Lower lobe of right lung (tissue), 2 donors: ENCODE measurements at places on chromosomes 6 and 20. TPM values are rescaled to one million over a fixed set of nuclear protein-coding genes. Genes with fewer than 3 reads are reported as not detected.

DNA sequence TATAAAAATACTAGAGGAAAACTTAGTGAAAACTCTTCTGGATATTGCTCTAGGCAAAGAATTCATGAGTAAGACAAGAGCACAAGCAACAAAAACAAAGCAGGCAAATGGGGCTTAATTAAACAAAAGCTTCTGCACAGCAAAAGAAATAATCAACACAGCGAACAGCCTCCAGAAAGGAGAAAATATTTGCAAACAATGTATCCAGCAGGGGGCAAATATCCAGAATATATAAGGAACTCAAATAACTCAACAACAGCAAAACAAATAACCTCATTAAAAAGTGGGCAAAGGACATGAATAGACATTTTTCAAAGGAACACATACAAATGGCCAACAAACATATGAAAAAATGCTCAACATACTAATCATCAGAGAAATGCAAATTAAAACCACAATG lies 17.1 kb upstream of the HECA start:
- H3K4me3 ChIP-seq: no peak overlapping the region
- no peak for DNase-seq
- no peak overlapping the region for H3K27ac ChIP-seq
- no peaks in the 10 kb centered on the region for H3K27me3 ChIP-seq
- H3K36me3 ChIP-seq: no peaks in the 10 kb centered on the region
- no peaks in the 10 kb centered on the region for H3K4me1 ChIP-seq

DNA sequence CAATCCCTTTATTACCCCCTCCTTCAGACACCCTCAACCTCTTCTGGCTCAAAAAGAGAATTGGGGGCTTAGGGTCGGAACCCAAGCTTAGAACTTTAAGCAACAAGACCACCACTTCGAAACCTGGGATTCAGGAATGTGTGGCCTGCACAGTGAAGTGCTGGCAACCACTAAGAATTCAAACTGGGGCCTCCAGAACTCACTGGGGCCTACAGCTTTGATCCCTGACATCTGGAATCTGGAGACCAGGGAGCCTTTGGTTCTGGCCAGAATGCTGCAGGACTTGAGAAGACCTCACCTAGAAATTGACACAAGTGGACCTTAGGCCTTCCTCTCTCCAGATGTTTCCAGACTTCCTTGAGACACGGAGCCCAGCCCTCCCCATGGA lies 2.2 kb downstream of the TNF start:
- H3K4me3 ChIP-seq: peak overlapping the region; percentile 53
- H3K4me1 ChIP-seq: peaks cover 28% of the 10 kb centered on the region
- H3K27ac ChIP-seq: no peak overlapping the region
- no peak for DNase-seq
- no peaks in the 10 kb centered on the region for H3K36me3 ChIP-seq

SRSF6 gene
- total RNA-seq: 145 TPM

GRCh38 chr20:3603108-3603507 lies 60.1 kb downstream of the GFRA4 start:
- no peak overlapping the region for H3K27ac ChIP-seq
- no peak for DNase-seq
- H3K36me3 ChIP-seq: peaks cover 58% of the 10 kb centered on the region
- no peaks in the 10 kb centered on the region for H3K4me1 ChIP-seq

GRCh38 chr20:59525500-59526241 lies 78.7 kb upstream of the PHACTR3 start:
- no peaks in the 10 kb centered on the region for H3K36me3 ChIP-seq
- peaks cover 54% of the 10 kb centered on the region for H3K27me3 ChIP-seq
- no peak overlapping the region for H3K27ac ChIP-seq
- no peaks in the 10 kb centered on the region for H3K4me1 ChIP-seq
- no peak for DNase-seq
- no peak overlapping the region for H3K4me3 ChIP-seq

DEFB115 gene
- total RNA-seq: not detected

GSTA2 gene
- total RNA-seq: 4.8 TPM

DNA sequence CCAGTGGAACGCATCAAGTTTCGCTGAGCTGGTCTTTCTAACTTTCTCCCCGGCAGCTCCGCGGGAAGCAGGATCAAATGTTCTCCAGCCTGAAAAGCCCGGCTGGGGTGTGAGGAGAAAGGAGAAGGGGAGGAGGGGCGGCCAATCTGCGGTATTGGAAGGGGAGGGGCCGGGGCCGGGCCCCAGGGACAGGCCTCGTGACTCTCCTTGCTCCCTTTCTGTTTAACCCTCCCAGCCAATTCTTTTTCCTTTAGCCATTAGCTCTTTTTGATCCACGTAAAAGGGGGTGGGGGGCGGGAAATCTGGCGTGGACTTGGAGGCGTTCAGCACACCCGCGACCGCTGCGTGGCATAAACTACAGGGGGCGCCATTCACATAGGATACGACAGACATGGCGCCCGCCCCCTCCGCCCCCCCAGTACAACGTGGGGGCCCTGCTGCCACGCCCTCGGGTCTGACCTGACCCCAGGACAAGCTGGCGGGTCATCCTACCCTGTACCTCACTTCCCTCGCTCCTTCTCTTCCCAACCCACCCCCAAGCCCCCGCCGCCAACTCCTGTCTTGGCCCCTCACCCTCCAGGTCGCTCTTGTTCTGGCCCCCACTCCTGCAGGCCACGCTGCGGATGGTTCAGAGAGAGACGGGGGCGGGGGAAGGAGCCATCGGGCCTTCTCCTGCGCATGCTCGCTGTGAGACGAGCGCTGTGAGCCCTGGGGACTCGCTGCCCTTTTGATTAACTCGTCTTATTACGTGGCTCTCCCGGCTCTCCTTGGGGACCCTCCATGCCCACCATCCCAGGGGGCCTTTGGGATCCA lies 7.8 kb upstream of the MDGA1 start:
- peak; percentile 77 for DNase-seq
- H3K27ac ChIP-seq: peak overlapping the region; percentile 41
- peaks cover 7% of the 10 kb centered on the region for H3K27me3 ChIP-seq

DNA sequence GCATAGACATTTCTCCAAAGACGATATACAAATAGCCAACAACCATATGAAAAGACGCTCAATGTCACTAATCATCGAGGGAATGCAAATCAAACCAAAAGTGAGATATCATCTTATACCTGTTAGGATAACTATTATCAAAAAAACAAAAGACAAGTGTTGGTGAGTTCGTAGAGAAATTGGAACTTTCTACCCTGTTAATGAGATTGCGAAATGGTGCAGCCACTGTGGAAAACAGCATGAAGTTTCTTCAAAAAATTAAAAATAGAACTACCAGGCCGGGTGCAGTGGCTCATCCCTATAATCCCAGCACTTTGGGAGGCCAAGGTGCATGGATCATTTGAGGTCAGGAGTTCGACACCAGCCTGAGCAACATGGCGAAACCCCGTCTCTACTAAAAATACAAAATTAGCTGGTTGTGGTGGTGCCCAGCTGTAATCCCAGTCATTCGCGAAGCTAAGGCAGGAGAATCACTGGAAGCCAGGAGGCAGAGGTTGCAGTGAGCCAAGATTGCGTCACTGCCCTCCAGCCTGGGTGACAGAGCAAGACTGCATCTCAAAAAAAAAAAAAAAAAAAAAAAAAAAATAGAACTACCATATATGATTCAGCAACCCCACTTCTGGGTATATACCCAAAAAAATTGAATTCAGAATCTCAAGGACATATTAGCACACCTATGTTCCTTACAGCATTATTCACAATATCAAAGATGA lies 170.0 kb upstream of the ZNF184 start:
- H3K27me3 ChIP-seq: peaks cover 17% of the 10 kb centered on the region
- no peak overlapping the region for H3K27ac ChIP-seq
- no peak for DNase-seq
- H3K4me1 ChIP-seq: no peaks in the 10 kb centered on the region
- H3K4me3 ChIP-seq: no peak overlapping the region

- H3K27ac ChIP-seq: peak overlapping the region; percentile 56
- peaks cover 45% of the 10 kb centered on the region for H3K4me1 ChIP-seq
- H3K36me3 ChIP-seq: peaks cover 12% of the 10 kb centered on the region
- peak; percentile 76 for DNase-seq
- no peak overlapping the region for H3K4me3 ChIP-seq
Observed at GRCh38 chr20:49630396-49630951, 62.5 kb upstream of the PTGIS start.

- no peaks in the 10 kb centered on the region for H3K36me3 ChIP-seq
- no peak for DNase-seq
Observed at GRCh38 chr6:166045860-166046200, 121.8 kb downstream of the TBXT start.

DNA sequence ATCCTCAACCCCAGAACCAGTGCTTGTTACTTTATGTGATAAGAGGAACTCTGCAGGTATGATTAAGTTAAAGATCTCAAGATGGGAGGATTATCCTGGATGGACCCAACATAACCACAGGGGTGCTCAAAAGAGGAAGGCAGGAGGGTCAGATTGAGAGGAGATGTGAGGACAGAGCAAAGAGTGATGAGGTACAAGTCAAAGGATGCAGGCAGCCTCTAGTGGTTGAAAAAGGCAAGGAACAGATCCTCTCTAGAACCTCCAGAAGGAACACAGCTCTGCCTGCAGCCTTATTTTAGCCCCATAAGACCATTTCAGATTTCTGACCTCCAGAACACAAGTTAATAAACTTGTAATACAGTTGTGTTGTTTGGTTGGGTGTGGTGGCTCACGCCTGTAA lies 41.2 kb downstream of the PDSS2 start:
- H3K4me3 ChIP-seq: no peak overlapping the region
- H3K27me3 ChIP-seq: no peaks in the 10 kb centered on the region
- no peaks in the 10 kb centered on the region for H3K36me3 ChIP-seq
- H3K4me1 ChIP-seq: peaks cover 10% of the 10 kb centered on the region
- DNase-seq: no peak
- H3K27ac ChIP-seq: no peak overlapping the region

CRISP1 gene
- not detected for total RNA-seq
